NCI-H226 (cell line): ENCODE measurements at places on chromosomes 2 and 18.

GRCh38 chr2:220466251-220466691 lies 838.8 kb downstream of the SLC4A3 start:
- DNase-seq: no peak

DNA sequence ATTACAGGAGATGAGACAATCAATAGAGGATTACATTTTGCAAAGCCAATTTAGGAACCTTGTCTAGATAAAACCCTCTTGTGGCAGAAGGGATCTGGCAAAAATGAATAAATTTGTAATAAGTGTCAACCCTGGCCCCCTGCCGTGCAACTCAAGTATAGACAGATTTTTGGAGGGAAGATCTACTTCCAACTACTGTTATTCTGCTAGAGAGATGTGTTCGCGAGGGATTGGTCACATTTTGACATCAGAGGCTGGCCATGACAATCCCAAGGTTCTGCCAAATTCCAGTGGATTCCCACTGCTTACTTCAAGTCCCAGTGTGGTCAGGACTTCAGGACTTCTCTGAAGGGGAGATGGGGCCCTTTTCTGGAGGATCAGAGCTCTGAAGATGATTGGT lies 192.6 kb downstream of the SH3RF3 start:
- DNase-seq: no peak

- no peak for DNase-seq
These were observed 978 bp upstream of the TUBA4A start for GRCh38 chr2:219254590-219255201.

- DNase-seq: no peak
These were observed 9.3 kb downstream of the OTX1 start for GRCh38 chr2:63059793-63060471.

DNA sequence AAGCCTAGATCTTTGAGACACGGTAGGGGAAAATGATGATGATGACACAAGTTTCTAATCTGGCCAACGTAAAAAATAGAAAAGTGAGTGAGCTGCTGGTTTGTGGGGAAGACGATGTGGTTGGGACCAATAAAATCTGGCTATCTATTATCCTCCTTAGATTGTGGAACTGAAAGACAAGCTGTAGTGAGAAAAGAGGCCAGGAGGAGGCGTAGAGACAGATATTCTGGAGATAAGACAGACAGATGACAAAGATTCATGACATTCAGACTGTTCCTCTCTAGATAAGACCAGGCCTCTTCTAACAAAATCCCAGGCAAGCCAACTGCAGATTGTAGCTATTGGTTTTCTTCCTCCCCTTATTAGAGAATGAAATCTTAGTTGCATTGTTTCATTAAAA lies 376.3 kb upstream of the UBE2E3 start:
- DNase-seq: no peak

DNA sequence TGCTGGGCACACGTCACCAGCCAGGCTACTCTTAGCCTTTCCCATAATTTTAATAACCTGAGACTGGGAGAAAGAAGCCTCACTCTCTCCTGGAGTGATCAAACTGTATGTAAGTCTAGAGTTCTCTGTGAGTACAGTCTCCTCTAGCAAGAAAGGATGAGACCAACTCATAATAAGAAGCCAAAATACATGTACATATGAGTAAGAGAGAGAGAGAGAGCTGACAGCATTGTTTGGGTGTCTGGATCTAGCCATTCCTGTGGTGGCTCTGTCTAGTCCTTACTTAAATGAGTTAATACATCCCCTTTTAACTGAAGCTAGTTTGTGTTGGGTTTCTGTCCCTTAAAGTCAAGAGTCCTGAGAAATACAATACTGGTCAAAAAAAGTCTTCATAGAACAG lies 26.0 kb upstream of the ANXA4 start:
- no peak for DNase-seq
